ENCODE measurements at places on chromosomes 4 and X.

- DNase-seq = no peak
Measured at GRCh38 chr4:54118850-54119589, 19.1 kb downstream of the GSX2 start.

DNA sequence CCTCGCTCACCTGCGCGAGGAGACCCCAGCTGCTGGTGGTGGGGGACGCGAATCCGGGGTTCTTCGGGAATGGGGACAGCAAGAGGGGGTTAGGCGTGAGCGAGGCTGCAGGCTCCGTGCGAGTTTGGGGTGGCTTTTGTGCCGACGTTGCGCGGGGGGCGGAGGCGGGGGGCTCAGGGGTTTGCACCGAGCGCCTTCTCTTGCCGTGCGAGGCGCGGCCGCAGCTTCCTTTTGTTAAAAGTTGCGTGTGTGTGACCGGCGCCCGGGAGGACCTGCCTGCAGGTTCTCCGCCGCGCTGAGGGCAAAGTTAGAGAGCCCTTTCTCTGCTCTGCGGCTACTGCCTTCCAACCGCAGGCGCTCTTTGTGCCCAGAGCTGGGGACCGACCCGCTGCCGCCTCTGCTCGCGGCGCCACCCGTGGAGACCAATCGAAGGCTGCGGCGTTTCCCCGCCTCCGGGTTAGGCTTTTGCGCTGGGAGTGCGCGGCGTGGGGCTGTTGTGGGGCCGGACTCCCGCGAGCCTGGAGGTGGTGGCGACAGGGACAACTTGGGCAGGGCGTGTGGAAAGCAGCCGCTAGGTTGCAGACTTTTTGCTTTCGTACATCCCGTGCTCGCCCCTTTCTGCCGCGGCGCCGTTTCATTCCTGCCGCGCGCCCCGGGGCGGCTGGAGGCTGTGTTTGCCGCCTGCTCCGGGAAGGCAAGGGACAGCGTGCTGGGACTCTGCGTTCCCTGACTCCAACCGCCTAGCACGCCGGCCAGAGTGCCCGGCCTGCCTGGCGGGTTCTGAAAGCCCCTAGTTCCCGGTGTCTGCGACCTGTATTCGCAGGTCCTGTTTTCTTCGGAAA is 716 bp downstream of the KIT start:
- DNase-seq = peak; percentile 14

DNA sequence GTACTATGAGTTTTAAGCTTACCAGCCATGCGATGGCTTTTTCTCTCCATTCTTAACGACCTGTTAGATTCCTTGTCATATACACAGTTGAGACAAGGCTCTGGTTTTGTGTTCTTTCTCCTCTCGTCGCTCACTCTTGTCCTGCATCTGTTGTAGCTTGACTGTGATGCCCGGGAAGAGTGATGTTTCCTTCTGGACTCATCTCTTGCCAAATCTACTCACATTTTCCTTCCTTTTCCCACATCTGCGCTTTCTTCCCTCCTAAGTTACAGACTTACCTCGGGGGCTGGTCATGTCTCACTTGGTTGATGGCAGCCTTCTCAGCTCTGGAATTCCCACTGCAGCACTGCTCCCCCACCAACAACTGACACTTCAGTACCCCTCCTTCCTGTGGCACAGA is 4.8 kb upstream of the MAP7D3 start:
- DNase-seq = no peak

- DNase-seq = peak; percentile 58
Measured at GRCh38 chr4:39706334-39706733, 8.4 kb downstream of the UBE2K start.

GRCh38 chrX:43707812-43708548 is 51.9 kb downstream of the MAOA start:
- no peak for DNase-seq

GRCh38 chr4:99665983-99666382 is 8.4 kb upstream of the C4orf54 start:
- DNase-seq = no peak

- no peak for DNase-seq
Measured at GRCh38 chr4:107036584-107037198, 578 bp upstream of the DKK2 start.

- DNase-seq = no peak
Measured at GRCh38 chr4:5387457-5387856, 320.9 kb downstream of the EVC2 start.

DNA sequence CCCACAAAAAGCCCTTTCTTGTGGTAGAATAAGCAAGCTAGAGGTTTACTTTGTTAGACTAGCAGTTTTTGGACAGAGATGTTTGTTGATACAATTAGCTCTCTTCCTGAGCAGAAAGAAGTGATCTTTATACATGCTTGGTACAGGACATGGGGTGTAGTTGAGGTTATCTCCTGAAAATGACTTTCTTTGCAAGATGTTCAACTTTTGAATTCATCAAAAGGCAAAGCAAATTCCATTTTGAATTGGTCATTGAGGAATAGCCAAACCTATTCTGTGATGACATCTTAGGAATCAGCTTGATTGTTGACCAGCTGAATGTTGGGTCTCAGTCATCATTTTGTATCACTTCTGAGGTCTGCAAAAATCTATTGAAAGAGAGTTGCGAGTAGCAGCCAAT is 3.8 kb downstream of the CPE start:
- DNase-seq = no peak

GRCh38 chr4:176009254-176009653 is 56.4 kb upstream of the WDR17 start:
- DNase-seq = no peak

DNA sequence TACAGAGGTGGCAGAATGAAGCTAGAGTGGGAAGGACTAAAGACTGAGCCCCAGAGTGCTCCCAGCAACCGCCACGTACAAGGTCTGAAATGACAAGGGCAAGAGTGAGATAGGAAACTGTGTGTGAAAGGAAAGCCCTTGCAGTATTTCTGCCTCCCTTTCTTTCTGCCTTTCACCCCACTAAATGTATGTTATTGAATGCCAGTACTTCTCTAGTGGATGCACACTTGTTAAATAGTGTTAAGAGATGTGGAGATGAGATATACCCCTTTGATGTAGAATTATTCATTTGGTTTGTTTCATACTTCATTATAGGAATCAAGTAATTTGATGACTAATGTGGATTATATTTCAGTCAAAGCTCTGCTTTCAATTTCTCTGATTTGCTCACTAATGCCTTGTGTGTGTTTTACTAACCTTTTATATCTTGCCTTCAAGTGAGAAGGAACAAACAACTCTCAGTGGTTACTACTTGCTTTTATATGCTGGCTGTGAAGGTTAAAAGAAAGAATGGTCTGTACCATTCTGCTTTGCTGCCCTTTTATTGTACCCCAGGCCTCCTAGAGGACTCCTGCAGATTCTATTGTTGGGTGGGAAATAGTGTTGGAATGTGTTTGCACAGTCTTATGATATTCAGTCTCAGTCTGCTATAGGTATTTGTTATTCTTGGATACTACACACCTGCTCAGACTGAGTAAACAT is 8.0 kb upstream of the ANXA3 start:
- no peak for DNase-seq

DNA sequence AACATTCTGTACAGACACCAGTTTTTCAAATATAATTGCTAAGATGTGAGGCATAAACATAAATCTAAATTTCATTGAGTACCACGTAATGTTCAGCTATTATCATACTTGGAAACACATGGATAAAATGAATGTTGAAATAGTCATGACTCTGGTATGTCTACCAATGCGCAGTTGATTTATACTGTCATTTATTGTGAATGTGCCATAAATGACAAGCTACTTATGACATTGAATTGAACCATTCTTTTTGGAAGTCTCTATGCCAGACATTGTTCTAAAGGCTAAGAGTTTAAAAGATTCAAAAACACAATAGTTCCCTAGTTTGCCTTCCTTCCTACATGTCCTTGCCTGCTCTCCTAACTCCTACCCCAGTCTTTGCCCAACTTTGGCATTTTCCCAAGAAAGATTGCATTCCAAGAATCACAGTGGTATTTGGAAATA is 96.6 kb upstream of the DMD start:
- DNase-seq = no peak

GRCh38 chrX:389021-389441 is 2.3 kb upstream of the PPP2R3B start:
- peak; percentile 55 for DNase-seq

- DNase-seq = no peak
Measured at GRCh38 chr4:20026456-20026855, 225.2 kb upstream of the SLIT2 start.

- DNase-seq = no peak
Measured at GRCh38 chr4:141469392-141469791, 167.0 kb upstream of the IL15 start.

Measured in HepG2 (cell line).